HCT116 (cell line): ENCODE measurements at places on chromosomes 5 and 9.

GRCh38 chr9:79578891-79579290 lies 7.1 kb downstream of the TLE4 start:
- no peak for DNase-seq

- DNase-seq = no peak
Observed at GRCh38 chr9:137660144-137660543, 41.3 kb downstream of the EHMT1 start.

DNA sequence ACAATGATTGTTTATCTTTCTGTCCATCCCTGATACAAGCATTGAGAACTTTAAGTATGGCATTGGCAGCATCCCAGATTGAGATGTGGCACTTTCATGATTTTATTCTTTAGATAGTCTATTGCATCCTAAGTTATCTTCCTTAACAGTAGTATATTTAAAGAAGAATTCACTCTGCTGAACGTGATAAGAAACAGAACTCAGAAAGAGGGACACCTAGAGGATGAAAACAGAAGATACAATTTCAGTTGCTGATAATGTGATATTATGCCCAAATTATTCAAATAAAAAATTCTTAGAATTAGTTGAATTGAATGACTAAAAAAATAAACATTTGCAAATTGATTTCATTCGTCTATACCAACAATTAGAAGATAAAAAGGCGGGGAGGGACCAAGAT lies 218.1 kb upstream of the DMRTA1 start:
- DNase-seq = no peak

- no peak for DNase-seq
Observed at GRCh38 chr5:136066661-136067271, 38.0 kb downstream of the TGFBI start.

DNA sequence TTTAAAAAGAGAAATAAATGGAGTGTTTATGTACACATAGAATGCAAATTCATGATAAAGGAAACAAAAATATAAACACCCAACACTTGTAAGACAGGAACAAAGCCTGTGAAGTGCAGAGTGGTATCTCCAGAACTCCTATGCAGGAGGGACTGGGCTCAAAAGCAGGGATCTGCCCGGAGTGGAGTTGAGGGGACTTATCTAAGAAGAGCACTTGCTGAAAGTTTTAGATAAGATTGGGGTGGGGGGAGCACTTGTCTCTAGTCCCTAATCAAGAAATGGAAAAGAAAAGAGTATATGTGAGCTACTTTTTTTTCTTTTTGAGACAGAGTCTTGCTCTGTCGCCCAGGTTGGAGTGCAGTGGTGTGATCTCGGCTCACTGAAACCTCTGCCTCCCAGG lies 840.4 kb downstream of the MAT2B start:
- DNase-seq = no peak
